Brain (organoid and tissue), 16 donors: ENCODE measurements at places on chromosomes 7 and 10.

GRCh38 chr7:81574723-81575326 lies 195.0 kb downstream of the HGF start:
- no peak for DNase-seq

DNA sequence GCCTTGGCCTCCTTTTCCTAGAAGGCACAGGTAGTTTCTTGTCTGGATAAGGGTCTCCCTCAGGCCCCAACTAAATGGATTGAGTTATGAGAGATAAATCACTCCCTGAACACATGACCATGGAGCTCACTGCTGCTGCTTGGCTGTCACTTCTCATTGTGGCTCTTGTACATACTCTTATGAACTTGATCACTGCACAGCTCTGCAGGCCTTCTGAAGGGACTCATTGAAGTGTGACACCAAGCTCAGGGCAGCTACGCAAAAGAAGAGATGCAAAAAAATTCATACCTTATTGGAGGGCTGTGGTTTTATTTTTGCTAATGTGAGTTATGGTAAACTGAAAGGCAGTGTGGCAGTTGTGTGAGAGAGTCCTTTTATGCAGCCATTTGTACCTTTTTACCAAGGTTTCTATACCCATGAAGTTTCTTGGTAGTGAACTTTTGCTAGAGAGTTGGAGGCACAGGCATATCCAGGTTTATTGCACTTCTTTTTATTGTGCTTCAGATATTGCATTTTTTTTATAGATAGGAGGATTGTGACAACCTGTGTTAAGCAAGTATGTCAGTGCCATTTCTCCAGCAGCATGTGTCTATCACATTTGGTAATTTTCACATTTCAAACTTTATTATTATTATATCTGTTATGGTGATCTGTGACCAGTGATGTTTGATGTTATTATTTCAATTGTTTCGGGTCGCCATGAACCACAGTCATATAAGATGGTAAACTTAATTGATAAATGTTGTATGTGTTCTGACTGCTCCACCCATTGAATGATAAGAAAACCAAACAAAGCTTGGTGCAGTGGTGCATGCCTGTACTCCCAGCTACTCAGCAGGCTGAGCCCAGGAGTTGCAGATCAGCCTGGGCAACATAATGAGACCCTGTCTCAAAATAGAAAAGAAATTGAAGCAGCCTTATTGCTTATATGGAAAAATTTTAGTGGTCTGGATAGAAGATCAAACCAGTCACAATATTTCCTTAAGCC lies 100.6 kb downstream of the LRRC4 start:
- DNase-seq: no peak

DNA sequence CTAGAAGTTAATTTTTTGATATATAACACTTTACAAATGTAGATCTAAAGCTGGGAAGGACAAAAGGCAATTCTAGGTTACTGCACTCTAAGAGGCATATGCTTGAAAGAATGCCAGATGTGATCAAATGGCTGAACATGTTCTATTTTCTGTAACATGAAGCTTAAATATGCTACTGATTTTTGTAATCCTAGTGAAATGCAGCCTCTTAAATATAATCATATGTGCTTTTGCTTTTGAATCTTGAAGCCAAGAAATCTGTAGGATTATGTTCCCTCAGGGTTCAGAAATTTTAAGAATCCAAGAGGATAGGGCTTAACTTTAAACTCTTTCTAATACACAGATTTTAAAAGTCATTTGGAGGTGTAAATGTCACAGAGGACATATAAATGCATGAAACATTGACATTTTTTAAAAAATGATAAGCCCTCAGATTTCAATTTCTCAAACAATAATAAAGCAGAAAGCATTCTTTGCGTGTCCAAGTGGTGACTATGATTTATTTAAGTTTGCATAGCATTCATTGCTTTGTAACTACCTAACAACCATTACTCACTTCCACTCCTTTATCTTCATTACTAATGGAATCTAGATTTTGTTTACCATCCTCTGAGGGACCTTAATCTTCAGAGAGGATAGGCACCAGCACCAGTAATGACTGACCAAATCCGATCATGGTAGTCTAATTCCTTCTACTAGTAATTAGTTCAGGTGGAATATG lies 170.4 kb downstream of the MAGI2 start:
- DNase-seq: no peak

DNA sequence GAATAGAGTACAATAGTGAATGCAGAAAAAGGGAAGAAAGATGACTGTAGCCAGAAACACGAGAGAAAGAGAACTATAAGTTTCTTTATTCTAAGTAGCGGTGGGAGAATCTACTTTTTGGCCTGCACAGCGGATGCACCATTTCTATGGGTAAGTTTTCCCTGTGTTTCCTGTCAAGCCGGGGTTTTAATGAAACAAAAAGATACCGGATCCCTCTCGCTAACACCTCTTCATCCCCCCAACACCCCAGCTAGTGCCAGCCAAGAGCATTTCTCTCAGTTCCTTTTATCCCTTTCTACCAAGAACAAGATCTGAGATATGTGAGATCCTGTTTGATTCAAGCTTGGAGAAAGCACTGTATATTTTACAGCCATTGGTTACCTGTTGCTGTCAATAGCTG lies 14.7 kb downstream of the PTPRZ1 start:
- peak; percentile 35 for DNase-seq

GRCh38 chr10:2744547-2745200 lies 322.7 kb upstream of the PFKP start:
- no peak for DNase-seq

GRCh38 chr7:97381815-97382554 lies 264.5 kb downstream of the SDHAF3 start:
- DNase-seq: no peak

- DNase-seq: no peak
These were observed 31.1 kb downstream of the LMTK2 start for GRCh38 chr7:98137826-98138151.

DNA sequence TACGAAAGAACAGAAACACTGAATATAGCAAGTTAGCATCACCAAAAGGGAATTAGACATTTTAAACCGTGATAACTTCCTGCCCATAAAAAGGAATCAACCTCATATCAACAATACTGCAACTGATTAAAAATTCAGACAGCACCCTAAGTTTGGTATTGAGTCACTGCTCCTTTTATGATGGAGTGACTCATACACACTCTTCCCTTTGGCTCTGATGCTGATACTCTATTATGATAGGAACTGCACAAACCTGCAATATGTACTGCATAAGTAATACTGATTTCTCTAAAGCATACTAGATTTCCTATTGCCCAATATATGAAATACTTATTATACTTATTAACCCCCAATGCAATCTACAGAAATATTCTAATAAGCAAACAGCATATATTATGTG lies 118.7 kb downstream of the PARD3 start:
- no peak for DNase-seq

- no peak for DNase-seq
These were observed 620.1 kb upstream of the DPP6 start for GRCh38 chr7:153432063-153432462.

DNA sequence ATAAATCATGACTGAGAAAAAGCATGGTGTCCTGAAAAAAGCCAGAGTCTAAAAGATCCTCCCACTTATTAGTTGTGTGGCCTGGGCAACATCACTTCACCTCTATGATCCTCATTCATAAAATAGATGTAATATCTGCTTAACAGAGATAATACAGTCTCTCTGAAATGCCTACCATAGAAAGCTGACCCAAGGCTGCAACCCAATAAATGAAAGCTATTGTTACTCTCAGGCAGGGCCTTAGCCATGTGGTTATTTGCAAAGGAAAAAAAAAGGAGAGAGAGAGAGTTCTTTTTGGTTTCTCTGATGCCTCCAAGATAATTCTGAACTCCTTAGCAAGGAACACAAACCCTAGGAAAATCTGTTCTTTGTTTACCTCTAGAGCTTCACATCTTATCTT lies 7.9 kb downstream of the FAM13C start:
- no peak for DNase-seq

DNA sequence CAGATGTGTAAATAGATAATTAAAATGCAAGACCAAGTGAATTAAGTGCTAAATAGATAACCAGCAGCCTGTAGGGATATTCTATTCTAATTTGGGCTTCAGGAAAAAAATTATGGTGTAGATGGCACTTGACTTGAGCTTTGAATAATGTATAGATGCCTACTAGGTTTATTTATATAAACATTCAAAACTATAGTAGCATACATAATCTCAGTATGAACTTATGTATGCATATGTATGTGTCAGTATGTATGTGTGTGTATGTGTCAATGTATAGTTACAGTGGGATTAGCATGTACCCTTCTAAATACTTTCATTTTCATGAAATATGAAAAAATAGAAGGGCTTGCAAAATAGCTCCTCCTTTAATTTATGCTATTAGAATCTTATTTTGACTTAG lies 207.3 kb upstream of the PPP1R3A start:
- DNase-seq: no peak

- no peak for DNase-seq
These were observed 300 bp downstream of the ARHGAP21 start for GRCh38 chr10:24723386-24723787.

- DNase-seq: no peak
These were observed 3.3 kb downstream of the JMJD1C start for GRCh38 chr10:63462442-63462841.

DNA sequence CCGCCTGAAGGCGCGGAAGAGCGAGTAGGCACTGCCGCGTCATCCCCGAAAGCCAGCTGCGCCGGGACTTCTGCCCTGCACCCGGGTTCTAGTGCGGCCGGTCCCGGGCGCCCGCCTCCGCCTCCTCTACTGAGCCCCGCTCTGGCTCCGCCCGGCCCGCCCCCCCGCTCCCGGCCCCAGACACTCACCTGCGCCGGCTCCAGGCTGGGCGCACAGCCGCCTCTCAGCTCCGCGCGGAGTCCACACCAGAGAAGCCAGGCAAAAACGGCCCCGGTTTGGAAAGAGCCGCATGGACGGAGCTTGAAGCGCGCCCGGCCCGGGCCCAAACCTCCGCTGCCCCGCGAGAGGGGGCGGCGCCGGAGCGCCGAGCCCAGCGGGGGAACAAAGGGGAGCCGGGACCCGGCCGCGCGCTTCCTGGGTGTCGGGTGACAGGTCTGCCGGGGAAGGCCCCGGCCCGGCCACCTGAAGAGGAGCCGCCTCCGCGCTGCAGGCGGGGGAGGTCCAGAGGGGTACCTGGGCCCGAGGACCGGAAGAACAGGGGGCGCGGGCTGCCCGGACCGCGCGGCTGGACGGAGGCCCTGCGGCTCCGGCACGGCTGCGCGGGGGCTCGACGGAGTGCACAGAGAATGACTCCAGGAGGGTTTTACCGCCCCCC lies 168.2 kb downstream of the NRF1 start:
- DNase-seq: peak; percentile 33

- DNase-seq: peak; percentile 72
These were observed 50.6 kb upstream of the LRRC4 start for GRCh38 chr7:128081808-128082207.

DNA sequence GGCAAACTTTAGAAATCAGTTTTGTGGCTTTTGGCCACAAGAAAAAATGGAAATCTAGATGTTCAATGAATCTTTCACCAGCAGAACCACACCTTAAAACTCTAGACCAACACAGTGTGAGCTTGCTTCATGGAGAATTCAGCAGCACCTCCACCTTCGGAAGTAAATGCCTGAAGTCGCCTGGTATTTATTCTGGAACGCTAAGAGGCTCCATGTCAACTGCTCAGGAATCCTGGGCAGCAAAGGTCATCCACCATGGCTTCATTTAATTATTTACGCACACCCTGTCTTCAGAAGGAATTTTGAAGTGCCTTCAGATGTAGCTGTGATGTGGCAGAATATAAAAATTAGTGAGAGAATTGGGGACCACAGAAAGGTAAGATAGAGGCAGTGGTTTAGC lies 167.7 kb downstream of the GFRA1 start:
- no peak for DNase-seq

GRCh38 chr10:19518109-19518508 lies 298.1 kb upstream of the PLXDC2 start:
- DNase-seq: no peak

GRCh38 chr10:128031216-128031615 lies 95.0 kb downstream of the MKI67 start:
- no peak for DNase-seq

DNA sequence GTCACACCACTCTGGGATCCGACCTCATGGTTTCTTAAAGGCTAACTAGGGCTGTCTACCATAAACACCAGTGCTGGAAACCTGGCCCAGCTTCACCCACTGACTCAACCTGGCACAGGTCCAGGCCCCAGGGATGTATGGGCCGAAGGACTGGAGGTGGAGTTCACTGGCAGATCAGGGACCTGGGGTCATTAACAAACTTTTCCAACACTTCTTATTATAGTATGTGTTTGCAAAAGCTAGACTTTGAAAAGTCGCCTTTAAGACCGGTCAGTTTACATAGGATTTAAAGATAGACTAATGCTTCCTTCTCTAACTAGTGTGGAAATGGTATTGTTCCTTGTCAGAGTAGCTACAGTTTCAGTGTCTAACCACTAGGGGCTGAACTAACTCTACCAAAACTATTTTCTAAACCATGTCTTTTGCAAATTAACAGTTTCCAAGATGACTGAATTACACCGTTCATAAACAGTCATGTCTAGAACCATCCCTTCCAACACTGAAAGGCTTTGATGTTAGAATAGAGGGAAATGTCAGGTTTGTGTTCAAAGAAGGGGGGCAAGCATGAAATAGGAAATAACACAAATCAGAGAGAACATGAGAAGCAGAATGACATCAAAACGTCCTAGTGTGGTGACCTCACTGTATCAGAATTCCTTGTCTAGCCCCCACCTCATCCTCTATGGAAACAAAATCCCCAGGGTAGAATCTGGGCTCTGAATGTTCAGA lies 29.7 kb downstream of the STN1 start:
- DNase-seq: peak; percentile 87
